ENCODE measurements at places on chromosomes 11 and 22. TPM values are rescaled to one million over a fixed set of nuclear protein-coding genes. Genes with fewer than 3 reads are reported as not detected.

- no peak for DNase-seq
Measured at GRCh38 chr11:6022956-6023355, 7.6 kb downstream of the OR56A1 start.

- no peak for DNase-seq
Measured at GRCh38 chr11:13687271-13687670, 18.8 kb downstream of the FAR1 start.

DNA sequence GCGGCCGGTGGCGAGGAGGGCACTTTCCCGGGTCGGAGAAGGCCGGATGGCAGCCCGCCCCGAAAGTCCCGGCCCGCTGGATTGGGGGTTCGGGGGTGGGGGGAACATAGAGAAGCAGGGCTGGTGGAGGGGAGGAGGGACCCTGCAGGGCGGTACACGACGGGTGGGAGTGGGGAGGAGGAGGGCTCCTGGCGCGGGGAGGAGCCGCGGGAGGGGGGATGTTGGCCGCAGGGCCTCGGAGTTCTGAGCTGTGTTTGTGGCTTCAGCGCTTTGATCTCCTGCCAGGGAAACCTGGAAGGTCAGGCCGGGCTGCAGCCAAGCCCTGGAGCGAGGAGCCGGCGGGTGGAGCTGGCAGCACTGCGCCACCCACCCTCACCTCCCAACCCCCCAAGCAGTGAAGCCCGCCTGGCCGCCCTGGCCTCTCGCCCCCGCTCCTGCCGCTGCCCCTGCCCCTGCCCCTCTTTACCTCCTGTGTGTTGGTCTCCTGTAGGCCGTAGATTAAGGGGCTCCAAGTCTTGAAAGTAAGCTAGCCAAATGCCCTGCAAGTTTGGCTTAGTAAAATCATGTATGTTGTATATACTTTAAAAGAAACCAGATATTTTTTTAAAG lies 30.9 kb downstream of the C22orf31 start:
- peak; percentile 85 for DNase-seq

DNA sequence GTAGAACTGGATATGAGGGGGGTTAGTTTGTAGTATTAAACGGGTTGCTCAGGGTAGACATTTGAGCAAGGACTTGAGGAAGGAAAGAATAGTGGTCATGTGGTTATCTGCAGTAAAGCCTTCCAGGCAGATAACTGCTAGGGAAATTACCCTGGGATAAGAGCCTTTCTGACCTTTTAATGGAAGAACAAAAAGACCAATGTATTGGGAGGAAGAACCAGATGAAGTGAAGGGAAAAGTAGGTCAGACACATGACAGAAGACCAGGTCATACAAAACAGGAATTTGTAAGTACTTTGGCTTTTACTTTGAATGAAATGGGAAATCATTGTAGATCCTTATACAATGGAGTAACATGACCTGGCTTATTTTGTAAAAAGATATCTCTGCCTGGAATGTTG lies 241.9 kb upstream of the CTSC start:
- no peak for DNase-seq

OR52I2 gene
- total RNA-seq, result not detected

OR51S1 gene
- total RNA-seq, result not detected

PATE2 gene
- not detected for total RNA-seq

SLC17A6 gene
- not detected for total RNA-seq

PGM2L1 gene
- 3.3 TPM for total RNA-seq

CADM1 gene
- total RNA-seq, result 34.3 TPM
